ENCODE measurements at places on chromosomes 1 and 21.

DNA sequence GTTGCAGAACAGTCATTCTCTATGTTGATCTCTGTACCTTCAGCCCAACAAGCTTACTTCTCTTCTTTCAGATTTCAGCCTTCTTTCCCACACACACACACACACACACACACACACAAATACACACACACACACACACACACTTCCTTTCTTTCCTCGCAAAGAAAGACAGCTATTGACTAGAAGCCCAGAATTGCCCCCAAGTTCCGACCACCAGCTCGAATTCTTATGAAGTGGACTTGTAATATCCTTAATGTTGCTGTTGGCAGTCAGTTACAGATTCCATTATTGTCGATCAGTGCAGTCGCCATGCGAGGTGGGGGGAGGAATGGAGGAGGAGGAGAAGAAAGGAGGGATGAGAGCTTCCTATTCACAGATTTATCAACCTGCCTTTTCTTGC, 125.5 kb downstream of the CLEC20A start:
- DNase-seq, result no peak

DNA sequence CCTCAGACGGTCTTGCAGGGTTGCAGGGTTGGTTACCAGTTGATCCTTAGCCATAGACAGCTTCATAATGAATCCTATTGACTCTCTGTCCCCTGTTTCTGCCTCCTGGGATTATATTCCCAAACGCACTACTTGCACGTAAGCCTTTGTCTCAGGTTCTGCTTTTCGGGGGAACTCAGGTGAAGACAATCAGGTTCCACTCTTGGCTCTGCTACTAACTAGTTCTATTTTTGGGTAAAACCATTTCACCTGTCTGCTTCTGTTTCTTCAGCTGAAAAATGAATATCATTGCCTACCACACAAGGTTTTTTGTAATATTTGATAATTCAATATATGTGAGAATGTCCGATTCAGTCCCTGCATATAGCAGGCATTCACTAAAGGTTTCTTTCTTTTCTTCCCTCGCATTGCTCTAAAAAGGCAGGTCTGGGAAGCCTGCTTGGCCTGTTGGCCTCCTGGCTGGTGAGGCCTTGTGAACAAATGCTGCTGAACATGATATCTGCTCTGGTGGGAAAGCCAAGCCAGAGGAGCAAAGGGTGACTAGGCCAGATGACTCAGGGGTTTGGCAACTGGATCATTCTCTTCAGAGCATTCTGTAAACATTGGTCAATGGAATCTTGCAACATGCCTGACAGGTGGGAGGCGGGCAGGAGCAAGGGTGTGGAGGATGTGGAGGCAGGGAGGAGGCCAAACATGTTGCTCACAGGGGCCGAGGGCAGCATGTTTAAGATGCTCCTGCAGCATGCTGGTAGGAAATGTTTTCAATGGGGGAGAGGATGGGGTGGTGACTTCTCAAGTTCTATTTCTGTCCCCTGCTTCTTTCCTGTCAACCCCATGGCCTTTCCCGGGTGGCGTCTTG, 23.8 kb downstream of the IER5 start:
- no peak for DNase-seq

DNA sequence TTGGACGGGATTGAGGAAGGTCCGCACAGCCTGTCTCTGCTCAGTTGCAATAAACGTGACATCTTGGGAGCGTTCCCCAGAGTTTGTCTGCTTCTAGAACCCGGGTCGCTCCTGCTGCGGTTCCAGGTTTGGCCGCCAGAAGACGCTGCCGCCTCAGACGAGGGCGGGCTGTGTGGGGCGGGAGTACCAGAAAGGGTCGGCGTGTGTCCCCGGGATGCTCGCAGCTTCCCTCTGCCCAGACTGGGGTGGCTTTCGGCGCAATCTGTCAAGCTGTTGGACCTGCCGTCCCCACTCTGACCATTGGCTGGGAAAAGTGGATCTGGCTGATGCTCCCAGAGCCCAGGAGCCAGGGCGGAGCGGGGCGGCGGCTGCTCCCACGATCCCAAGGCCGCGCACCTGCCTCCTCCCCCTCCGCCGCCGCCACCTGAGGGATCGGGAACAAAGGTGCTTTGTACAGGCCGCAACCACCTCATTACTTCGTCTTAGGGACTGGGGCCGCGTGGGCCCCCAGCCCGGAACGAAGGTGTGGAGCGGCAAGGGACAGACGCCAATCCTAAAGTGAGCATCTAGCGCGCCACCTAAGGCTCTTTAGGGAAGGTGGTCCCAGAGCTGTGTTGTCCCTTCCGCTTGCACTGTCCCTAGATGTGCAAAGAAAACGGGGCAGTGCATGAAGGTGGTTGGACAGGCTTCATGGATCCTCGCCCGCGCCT, 683 bp upstream of the EFNA4 start:
- DNase-seq, result peak; percentile 79

GRCh38 chr21:17964716-17965115, 145.6 kb upstream of the C21orf91 start:
- no peak for DNase-seq

- no peak for DNase-seq
Observed at GRCh38 chr1:180053594-180054567, 99.3 kb downstream of the CEP350 start.

DNA sequence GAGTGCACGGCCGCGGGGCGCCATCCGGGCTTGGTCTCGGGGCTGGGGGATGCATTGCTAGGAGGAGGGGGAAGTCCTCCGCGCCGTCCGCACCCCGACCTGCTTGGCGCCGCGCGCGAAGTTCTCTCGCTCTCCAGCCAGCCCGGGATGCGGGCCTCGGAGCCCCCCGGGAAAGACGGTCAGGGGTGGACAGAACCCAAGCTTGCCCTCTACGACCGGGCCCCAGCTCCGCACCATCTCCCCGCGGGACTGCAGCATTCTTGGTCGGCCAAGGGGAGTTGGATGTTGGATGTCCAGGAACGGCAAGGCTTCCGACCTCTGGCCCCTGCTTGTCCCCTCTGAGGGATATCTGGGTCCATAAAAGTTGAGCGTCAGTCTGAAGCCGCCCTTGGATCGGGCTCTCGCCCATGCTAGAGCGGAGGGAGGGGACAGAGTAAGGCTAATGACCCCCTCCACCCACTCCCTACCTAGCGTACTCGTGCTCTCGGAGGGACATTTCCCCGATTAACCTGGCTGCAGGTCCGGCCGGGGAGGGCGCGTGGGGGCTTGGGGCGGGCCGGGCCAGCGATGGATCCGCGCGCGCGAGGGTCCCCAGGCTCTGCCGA, 522 bp downstream of the DISP3 start:
- DNase-seq, result no peak

DNA sequence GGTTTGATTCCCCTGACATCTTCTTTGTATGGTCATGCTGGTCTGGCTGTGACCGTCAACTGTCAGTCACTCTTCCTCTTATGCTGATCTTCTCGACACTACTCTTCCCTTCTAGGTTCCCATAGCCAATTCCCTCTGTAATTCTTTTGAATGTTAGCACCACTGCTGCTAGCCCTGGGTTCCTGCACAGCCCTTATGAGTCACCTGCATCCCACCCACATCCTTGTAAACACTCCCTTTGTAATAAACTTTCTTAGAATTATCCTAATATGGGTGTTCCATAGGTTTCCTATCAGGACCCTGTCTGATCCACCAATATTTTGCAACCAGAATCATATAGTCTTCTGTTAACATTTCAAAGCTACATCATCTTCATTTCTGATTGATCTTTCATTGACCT, 37.1 kb downstream of the JUN start:
- no peak for DNase-seq

- peak; percentile 33 for DNase-seq
Observed at GRCh38 chr1:62962901-62963776, 179.2 kb downstream of the ATG4C start.

DNA sequence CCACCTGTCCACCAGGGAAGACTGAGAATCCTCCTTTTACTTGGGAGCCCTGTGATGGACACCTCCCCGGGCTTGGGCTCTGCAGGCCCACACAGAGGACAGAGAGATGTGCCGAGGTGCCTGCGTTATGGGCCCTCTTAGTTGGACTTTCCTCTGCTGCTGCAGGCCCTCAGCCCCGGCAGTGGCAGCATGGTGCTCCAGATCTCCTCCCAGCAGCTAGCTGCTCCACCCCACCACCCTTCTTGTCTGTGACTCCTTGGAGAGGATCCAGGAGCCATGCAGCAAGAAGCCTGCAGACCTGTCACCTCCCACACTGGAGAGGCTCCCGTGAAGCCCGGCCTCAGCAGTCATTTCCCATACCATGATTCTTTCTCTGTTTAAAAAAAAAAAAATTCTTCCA, 27.4 kb downstream of the PHGDH start:
- DNase-seq, result no peak

- no peak for DNase-seq
Observed at GRCh38 chr1:92822879-92823278, 9.0 kb upstream of the RPL5 start.

DNA sequence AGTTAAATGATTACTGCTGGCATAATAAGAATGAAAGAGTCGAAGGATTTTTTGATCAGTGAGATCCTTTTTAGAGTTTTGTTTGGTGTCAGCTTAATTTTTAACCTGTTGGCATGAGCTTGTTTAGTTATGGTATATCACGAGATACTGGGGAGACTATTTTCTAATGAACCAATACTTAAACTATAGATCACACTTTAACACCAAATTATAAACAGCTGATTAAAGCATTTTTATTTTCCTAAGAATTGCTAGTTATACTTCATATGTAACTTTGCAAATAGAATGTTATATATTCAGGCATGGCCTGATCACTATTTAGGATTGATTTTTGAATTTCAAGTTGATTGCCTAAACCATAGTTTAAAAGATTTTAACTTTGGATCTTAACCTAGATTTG, 6.0 kb downstream of the DDX20 start:
- DNase-seq, result no peak

DNA sequence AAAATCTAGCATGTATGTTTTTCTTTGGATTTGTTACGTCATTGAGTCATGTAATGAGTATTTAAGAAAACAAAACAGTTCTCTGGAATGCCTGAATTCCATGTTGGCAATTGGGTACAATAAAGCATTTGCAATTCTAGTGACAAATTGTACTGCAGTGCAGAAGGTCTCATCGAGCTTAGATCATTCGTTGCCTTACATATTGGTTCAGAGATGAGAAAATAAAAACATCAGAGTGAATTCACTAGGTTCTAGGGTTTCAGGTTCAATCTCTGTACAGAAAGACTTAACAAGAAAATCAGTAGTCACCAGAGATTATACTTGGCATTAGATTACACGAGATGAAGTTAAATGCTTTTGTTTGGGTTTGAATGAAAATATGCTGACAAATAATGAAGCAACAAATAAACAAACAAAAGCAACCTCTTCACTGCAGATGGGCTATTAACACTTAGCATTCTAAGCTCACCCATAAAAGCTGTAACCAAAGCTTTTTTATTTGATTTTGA, 124.7 kb downstream of the RYR2 start:
- DNase-seq, result no peak

- no peak for DNase-seq
Observed at GRCh38 chr1:227884370-227885134, 63.2 kb downstream of the WNT9A start.

DNA sequence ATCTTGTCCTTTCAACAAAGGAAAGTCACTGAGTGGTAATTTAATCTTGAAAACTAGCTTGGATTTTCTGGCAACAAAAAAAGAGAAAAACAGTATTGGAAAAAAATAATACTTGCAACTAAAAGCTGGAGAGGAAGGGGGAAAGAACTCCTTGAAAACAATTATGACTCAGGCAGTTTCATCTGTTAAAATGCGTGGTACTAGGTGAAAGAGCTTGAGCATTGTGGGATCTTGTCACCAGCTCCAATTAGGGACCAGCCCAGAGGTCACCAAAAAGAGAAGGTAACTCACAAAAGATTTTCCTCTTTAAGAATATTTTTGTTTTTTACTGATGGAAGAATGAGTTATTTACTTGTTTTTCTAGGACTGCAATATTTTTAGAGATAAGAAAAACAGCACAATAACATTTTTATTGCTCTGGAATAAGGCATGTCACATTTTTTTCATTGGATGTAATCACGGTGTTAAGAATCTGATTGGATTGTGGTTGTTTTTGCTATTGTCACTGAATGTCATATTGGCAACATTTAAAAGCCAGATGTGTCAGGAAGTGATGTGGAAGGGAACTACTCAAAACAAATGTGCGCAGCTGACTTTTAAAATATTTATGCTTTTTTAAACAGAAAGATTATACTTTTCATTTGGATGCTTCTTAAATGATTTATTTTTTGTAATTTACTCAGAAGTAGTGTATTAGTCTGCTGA, 78.5 kb upstream of the ADAMTS5 start:
- no peak for DNase-seq

GRCh38 chr1:11569551-11569950, 84.7 kb downstream of the FBXO2 start:
- no peak for DNase-seq

- peak; percentile 93 for DNase-seq
Observed at GRCh38 chr1:227762231-227762911, 27.1 kb downstream of the SNAP47 start.

DNA sequence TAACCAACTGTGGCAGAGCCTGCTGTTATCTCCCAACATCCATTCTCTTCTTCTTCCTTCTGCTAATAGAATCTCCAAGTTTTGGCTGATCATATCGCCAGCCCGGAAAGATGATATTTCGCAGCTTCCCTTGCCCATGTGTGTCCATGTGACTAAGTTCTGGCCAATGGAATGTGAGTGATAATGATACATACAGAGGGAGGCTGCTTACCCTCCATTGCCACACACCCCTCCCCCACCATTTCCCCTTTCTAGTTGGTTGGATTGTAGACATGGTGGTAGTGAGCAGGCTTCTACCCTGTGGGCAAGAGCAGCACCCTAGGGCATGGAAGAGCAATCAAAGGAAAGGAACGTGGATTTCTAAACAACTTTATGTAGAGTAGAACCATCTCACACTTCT, 48.8 kb downstream of the SLC9C2 start:
- DNase-seq, result no peak

DNA sequence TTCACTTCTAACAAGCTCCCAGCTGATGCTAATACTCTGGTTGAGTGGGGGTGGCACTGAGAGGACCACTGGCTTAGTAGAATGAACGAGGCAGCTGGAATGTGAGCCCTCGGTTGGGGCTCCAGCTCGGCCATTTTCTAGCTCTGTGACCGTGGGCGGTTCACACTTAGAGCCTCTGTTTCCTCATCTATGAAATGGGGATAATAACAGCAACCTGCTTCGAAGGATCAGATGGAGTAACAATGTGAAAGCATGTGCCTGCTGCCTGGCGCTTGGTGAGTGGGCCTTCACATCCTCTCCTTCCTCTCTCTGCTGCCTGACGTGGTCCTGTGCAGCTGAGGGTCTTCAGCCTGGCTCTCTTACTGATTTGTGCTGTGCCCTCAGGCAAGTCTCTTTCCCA, 20.9 kb upstream of the TTC4 start:
- DNase-seq, result no peak

- no peak for DNase-seq
Observed at GRCh38 chr1:163912170-163912884, 590.6 kb downstream of the NUF2 start.

GRCh38 chr21:42771503-42771805, 107.9 kb downstream of the WDR4 start:
- no peak for DNase-seq

- DNase-seq, result no peak
Observed at GRCh38 chr1:179141592-179142251, 59.9 kb downstream of the TOR3A start.

- DNase-seq, result no peak
Observed at GRCh38 chr1:111802984-111803383, 47.3 kb downstream of the DDX20 start.
